ENCODE measurements at places on chromosomes 11 and 22.

- DNase-seq: no peak
These were observed 68.8 kb downstream of the SNX19 start for GRCh38 chr11:130847517-130847916.

DNA sequence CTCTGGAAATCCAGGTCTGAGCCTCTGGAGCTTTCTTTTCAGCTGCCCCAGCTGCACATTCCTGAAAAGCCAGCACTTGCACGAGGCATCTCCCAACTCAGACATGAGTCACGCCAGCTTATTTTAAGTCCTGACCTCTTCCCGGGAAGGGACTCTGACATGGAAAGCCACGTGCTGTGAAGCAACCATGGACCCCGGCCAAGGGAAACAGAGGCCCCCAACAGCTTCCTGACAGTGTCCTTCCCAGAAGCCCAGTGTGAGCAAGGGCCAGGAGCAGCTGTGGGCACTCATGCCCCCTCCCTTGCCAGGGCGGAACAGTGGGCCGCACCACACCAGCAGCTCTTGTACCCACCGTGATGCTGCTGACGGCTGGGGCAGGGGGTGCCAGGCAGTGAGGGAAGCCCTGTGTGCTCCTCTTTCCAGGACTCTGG is 118.8 kb upstream of the CADM1 start:
- DNase-seq: no peak

- no peak for DNase-seq
These were observed 118.4 kb upstream of the SESN3 start for GRCh38 chr11:95349345-95349942.

GRCh38 chr11:73465023-73465675 is 89.0 kb downstream of the RELT start:
- no peak for DNase-seq

- DNase-seq: no peak
These were observed 83.0 kb downstream of the AASDHPPT start for GRCh38 chr11:106160494-106160893.

GRCh38 chr11:11313426-11313825 is 39.6 kb downstream of the CSNK2A3 start:
- DNase-seq: no peak

DNA sequence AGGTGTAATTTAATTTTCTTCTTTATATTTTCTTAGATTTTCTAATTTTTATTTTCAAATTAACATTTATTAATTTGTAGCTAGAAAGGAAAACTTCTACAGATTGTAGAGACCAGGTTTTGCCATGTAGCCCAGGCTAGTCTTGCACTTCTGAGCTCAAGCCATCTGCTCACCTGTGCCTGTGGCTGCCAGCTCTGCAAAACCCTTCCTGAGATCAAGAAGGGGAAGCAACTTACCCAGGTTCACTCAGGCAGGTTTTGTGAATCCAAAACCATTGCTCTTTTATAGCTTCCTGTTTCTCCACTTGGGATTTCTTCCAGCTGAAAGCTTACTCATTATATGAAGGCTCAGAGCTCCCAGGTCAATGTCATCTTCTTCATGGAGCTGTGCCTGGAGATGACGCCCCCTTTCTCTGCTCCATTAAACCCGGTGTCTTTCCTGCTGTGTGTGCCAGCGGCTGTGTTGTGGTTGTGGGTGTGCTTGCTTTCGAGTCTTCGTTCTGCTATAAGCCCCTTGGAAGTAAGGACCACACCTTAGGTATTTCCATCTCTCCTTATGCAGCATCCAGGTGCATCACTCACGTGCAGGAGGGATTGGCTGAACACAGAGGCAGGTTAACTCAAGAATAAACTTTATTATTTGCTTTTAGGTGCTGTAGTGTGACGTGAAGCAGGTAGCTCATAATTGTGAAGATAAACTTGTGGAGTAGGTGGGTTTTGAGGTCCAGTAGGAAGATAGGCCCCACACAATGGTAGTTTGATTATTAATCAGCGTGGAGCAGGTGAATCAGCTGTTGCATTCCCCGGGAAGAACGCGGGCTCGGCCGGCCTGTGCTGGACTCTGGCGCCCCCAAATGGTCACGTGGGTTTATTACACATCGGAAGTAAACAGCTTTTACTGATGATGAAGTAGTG is 42.2 kb upstream of the INCENP start:
- DNase-seq: peak; percentile 91

- DNase-seq: no peak
These were observed 590.5 kb downstream of the ETS1 start for GRCh38 chr11:127996825-127997224.

DNA sequence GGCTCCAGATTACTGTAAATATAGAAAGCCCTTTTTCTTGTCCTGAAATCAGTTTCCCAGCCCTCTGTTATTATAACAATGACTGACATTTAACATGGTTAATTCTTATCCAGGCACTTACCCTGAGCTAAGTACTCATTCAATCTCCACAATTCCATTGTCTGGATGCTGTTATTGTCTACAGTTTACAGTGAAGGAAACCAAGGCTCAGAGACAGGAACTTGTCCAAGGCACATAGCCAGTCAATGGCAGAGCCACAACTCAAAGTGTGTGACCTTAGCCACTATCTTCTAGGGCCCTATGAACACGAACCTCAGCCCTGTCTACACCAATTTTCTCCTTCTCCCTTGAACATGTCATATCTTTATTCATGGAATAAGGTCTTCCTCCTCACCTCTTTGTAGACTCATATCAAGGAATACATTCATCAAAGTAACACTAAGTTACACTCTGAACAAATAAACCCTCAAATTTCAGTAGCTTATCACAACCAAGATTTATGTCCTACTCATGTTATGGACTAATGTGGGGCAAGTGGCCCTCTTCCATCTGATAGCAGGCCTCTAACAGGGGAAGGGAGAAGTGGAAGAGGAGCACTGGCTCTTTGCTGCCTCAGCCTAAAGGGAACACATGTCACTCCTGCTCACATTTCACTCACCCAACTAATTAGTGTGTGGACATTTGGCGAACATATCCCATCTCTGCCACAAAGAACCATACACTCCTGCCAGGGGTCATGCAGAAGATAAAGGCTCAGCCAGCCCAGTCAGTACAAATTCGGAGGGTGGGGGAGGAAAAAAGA is 39.3 kb upstream of the APLNR start:
- no peak for DNase-seq

Data from stimulated activated CD8-positive, alpha-beta memory T cell treated with anti-CD3 and anti-CD28 coated beads, Interleukin-4, amount 100 ng/mL, for 48 hours (primary cell).